ENCODE measurements at places on chromosomes 6 and 20.

GRCh38 chr6:145042559-145042958 is 692.8 kb downstream of the EPM2A start:
- no peak for DNase-seq

DNA sequence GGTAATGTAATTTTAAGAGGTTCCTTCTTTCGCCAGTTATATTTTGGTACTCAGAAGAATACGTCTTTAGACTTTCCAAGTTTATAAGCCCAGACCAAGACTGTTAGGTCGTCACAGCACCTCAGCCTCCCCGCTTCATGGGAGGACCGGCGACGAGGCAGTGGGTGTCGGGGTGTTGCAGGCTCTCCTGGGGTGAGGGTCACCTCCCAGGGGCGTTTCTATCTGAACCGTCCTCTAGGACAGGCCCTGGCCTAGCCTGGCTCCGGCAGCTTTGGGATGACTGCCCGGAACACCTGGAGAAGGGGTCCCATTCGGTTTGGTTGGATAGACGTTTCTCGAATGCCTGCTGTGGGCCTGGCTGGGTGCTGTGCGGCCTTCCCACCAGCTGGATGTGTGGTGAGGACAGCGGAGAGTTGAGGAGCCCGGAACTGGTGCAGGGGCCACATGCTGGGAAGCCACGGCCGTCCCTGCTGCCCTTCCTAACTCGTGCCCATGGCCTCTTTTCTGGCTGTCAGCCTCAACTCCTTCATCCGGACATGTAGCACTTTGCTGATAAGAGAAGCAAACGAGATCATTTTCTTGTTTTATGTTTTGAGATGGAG is 1.1 kb downstream of the OSBPL2 start:
- no peak for DNase-seq

- no peak for DNase-seq
These were observed 37.8 kb upstream of the NHSL1 start for GRCh38 chr6:138537106-138537505.

DNA sequence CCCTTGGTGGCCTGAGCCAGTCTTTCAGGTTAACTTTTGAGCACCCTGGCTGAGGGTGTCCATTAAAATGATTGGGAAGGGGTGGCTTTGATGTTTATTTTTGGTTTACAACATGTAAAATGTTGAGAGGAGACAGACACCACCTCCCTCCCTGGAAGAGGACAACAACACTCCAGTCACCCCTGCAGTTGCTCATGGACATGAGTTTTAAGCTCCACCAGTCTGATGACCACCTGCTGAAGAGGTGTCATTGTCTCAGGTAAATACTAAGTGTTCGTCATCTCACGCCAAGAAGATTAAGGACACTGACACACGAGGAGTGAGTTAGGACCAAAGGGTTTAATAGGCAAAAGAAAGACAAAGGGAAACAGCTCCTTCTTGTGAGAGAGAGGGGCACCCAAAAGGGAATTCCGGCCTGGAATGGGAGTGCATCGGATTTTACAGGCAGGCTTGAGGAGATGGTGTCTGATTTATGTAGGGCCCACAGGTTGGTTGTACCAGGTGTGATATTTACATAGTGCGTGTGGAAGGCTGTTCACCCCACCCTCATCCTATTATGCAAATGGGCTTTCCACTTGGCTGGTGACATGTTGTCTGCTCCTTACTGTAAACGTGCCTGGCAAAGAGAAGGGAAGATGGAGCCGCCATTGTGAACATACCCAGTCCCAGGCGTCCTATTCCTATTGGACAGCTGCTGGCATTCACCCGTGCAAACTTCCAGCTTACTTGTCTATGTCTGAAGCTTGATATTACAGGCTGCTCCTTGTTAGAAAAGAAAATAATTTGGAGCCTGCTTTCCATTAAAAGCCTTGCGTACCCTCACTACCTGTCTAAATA is 6.6 kb downstream of the HLA-B start:
- DNase-seq: no peak

- DNase-seq: no peak
These were observed 18.0 kb downstream of the DYNLT1 start for GRCh38 chr6:158626360-158627167.

GRCh38 chr6:74256781-74257180 is 560.8 kb downstream of the CD109 start:
- no peak for DNase-seq

GRCh38 chr6:169115632-169116031 is 138.0 kb downstream of the THBS2 start:
- DNase-seq: no peak

All from NCI-H2081 treated with DMSO at 0.1 percent for 48 hours (cell line).